ENCODE measurements at places on chromosomes 7 and 10.

GRCh38 chr7:137755427-137755826, 91.3 kb downstream of the DGKI start:
- DNase-seq = no peak

DNA sequence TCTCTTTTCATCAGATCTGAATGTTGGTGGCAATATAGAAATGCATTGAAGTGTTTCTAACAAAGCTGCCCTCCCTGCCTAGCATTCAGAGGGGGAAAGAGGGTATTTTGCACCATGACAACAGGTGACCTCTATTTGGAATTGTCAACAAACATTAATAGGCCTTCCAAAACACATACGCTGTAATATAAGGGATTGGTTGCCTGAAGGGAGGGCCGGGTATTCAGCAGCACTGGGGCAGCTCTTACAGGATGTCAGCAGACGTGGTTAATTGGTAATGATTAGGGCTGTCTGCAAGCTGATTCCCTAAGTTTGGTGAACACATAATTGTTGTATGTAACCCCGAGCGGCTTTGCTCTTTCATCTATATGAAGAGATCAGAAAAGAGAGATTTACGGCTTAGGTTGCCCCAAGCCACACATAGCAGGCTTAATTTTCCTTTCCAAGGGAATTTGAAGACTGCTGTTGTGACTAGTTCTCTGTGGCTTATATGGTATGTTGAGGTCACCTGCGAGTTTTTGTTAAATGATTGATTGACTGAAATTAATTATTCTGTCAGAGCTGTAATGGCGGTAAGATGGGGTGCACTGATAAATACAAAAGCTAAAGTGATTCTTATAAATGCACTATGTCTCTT, 759.3 kb downstream of the LRMDA start:
- DNase-seq = no peak

DNA sequence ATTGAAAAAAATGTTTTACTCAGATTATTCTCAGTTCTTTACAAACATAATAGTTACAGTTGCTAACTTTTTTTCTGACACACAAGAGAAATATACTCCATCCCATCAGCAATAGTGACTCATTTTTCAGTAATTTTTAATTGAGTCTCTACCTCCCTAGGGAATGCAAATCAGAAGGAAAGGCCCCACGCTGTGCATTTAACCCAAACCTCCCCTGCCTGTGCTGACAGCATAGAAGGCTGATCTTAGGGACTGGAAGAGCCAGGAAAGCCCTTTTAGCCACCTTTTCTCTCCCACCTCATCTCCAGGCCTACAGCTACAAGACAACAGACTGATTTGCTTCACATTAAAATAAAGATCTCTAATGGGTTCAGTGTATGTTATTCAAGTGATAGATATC, 24.7 kb upstream of the PIK3CG start:
- no peak for DNase-seq

DNA sequence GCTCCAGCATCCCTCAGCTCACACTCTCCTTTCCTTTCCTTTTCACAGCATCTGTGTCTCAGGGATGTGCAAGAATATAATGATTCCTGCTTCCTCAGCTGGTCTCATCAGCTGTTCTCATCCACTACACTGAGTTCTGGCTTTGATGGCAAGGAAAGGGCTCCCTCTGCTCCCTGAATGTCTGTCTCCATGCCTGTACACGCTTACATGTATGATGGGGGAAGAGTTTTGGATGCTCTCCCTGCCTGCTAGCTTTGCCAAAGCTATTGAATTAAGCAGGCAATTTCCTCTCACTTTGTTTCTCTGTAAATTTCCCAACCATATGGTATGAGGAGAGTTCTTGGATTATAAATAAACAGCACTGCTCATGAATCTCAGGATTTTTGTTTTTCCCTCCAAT, 254.5 kb downstream of the SORCS3 start:
- no peak for DNase-seq

DNA sequence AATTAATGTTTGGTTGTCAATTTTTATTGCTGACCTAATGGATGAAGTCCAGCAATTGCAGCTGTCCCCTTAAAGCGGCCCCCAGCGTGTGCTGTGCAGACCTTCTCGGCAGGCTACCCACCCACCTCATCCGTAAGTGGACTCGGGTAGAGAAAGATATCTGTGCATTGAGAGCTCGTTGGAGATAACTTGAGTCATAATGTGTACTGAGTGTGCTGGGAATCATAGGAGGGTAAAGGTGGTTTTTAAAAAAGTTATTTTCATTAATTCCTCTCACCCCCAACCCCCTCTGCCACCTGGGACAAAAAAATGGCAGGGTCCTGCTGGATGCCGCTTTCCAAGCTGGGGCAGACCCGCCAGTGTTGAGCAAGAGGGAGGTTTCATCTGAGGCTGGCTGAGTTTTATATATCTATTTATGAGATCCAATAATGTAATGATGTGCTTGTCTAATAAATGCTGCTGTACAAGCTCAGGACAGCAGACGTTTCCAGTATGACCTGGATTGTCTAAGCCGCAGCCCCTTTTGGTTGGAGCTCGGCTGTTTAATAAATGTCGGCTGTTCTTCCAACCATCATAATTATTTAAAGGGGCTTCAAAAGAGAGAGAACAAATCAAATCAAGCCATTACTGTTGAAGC, 119.1 kb downstream of the NKX6-2 start:
- DNase-seq = no peak

All from posterior cingulate gyrus (tissue), 11 donors.